ENCODE measurements at places on chromosomes 4 and X.

GRCh38 chrX:23981222-23981621 is 45.8 kb downstream of the KLHL15 start:
- no peak for DNase-seq

GRCh38 chr4:19776929-19777328 is 474.8 kb upstream of the SLIT2 start:
- no peak for DNase-seq

- no peak for DNase-seq
Observed at GRCh38 chr4:53956053-53956452, 108.4 kb downstream of the CHIC2 start.

DNA sequence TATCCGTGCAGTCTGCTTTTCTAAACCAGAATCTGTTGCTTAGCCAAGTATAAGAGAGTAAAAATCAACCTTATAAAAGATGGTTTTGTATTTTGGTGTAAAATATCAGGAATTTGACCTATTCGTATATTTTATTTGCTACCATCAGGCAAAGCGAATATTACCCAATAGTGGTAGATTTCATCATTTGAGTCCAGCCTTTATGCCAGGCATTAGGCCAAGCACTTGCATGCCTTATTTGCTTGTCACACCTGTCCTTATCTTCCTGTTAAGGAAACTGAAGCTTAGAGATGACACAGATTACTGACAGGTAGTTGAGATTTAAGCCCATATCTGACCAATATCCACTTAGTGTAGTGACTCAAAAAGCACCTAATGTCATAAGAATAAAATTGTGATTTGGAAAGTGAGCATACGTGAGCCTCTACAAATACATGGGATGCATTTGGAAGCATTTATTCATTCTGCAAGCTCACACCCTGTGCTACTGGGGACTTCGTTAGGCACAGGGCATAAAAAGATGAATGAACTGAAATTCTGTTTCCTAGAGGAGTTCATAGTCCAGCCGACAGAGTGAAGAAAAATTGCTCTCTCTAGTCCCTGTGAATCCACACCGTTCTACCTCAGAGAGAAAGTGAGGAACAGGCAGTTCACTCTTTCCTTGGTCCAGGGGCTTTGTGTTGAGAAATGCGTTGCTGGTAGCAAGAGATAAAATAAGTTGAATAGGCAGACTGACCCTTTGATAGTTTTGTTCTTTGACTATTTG is 2.3 kb upstream of the RNF212 start:
- no peak for DNase-seq

GRCh38 chrX:134963041-134963440 is 27.8 kb upstream of the SMIM10 start:
- no peak for DNase-seq

DNA sequence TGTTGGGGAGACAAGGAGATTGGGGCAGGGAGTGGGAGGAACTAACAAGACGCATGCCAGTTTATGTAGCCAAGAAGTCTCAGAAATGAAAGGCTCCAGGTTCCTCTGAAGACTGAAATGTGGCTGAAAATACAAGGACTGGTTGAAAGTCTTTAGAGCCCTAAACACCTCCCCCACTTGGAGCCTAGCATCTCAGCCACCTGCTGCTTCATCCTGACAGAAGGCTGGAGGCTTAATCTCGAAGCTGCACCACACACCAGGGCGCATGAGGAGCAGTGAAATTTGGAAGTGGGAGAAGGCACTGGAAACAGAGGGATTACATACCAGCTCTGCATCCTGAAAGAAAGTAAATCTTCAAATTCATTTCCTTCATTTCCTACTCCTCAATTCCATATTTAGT is 160.7 kb upstream of the FTHL17 start:
- no peak for DNase-seq

DNA sequence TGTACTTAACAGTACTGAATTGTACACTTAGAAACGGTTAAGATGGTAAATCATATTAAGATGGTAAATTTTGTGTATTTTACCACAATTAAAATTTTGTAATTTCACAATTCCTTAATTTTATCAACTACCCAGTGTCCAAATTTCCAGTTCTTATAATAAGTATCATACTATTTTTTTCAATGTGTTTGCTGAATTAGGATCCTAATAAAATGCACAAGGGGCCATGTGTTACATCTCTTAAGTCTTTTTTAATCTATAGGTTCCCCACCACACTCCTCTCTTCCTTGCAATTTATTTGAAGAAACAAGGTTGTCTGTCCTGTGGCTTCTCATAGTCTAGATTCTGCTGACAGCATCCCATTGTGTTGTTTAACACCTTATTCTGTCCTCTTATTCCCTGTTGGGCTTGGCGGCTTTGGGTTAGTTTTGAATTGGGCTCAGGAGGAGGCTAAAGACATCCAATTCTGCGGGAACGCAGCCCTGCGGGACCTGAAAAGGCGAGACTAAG is 533 bp upstream of the SYAP1 start:
- no peak for DNase-seq

DNA sequence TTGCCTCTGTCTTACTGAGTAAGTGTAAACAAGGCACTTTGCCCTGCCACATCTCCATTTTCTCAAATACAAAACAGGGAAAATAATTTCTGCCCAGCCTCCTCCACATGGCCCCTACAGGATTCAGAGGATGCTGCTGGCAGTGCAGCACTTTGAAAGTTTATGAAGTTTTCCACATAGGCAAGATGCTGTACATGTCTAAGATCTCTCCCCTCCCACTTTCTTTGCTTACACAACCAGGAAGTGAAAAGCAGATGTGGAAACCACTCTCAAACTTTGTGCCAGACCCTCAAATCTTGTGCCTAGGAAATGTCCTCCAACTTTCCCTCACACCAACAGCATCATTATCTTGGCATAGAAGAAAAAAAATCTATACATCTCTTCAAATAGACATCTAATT is 257.0 kb upstream of the LDB2 start:
- no peak for DNase-seq

GRCh38 chr4:4922441-4922840 is 63.0 kb downstream of the MSX1 start:
- DNase-seq: no peak

DNA sequence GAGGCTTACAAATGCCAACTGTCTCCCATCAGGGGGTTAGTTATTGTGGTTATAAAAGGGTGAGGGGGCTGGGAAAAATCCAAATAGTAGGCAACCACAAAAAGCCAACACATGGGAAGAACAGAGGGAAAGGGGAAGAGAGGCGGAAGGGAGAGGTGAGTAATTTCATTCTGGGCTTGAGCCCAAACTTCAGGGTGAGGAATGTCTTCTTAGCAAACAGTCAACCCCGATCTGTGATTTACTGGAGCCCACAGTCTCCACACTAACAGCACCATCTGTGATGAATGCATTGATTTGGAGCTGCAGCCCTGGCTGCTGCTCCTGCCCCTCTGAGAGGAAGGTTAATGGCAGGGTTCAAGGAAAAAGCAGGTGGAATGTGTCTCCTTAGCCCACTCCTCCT is 162.2 kb upstream of the GPR101 start:
- no peak for DNase-seq

DNA sequence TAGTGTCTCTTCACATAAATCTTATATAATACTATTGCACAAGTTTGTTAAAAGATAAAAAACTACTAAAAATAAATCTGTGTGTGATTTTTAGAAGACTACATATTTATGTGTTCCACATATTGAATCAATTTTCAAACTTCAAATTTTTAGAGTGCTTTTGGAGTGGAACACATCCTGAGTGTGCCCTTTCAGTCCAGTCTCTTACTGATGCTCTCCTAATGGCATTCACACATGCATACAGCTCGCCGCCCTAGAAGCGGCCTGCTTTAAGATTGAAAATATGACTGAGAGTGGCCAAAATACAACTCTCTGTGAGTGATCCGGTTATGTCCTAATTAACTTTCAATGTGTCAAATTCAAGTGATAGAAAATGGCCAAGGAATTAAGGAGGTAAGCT is 628.8 kb downstream of the ANKRD50 start:
- no peak for DNase-seq
